ENCODE measurements at places on chromosomes 11 and 22.

DNA sequence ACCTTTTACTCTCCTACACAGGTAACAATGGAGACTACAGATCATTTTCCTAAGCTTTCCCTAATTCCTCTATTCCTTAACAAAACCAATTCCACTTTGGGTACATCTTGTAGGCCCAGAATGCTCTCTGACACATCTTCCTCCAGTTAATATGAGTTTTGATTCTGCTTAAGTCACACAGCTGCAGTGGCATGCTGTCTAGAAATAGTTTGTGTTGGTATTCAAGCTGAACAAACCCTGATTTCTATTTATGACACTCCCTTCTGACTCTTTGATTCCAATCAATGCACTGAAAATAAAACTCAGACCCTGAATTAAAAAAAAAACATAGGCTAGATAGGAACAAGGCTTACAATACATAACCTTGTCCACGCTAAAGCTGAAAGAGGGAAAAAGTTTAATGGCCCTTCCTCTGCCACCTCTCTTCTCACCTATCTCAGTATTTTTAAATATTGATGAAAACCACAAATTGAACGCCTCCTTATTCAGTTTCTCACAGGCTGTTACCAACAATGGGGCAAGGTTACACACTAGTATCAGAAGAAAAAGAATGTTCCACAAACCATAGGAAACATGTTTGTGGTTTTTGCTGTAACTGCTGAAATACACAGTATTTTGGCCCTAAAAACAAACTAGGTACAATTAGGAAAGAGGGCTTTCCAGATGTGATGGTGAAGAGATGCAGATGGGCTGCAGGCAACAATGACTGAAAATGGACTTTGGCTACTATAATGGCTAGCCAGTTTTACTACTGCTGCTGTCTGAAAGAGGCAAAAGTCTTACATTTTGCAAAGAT lies 35.7 kb upstream of the GAB2 start:
- ATAC-seq: no peak

DNA sequence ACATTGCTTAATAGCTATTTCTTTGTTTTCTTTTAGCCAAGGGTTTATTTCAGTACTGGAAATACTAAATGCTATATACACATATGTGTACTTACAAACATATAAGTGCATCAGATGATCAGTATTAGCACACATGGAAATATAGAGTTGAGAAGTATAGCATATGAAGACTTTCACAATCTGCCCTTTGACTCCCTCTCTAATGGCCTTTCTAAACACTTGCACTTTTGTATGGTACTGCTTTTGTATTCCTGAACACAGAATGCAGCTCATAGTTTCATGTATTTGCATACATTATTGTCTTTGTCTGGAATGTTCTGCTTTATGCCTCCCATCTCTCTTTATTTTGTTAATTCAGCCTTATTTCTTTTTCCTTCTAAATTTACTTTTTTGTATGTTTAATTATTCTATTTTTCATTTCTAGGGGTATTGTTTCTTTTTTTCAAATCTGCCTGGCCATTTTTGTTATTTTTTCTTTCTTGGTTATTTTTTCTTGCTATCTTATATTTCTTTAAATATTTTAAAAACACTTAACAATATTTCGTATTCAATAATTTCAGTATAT lies 28.8 kb downstream of the ACER3 start:
- no peak for ATAC-seq

GRCh38 chr11:98431463-98432359 lies 589.0 kb upstream of the CNTN5 start:
- no peak for ATAC-seq

- no peak for ATAC-seq
Measured at GRCh38 chr11:118911113-118911879, 14.4 kb downstream of the BCL9L start.

DNA sequence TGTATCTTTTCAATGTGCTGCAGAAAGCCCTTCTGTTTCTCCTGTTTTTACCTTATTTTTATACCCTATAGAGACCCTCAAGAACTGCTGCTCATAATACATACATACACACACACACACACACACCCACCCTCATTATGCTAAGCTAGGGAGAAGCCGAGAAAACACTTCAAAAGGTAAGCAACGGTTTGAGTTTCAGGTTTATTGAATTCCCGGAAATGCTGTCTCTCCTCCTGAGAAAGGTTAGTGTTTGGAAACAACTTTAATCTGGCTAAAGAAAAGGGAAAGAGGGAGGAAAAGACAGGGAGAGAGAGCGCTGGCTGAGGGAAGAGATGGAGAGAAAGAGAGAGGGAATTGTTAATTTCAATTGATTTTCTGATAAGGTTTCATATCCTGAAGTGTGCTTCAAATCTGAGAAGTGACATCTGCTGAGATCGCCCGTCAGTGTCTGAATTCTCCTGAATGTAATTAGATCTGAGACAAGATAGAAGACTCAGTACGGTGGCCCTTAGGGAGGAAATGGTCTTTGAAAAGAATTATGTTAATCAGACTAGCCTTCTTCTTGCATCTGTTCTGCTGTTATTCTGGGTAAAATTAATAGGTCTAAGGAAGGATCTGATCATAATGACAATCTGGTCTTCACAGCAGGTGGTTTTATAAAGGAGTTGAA lies 169.1 kb downstream of the NXPE2 start:
- ATAC-seq: no peak

GRCh38 chr22:20857247-20857643 lies 1.4 kb downstream of the PI4KA start:
- ATAC-seq: no peak

Data from stimulated activated memory B cell treated with anti-CD40 and anti-IgM and Interleukin-4, amounts not matched to agents 10 μg/mL and 1 μg/mL and 100 μg/mL, for 72 hours (primary cell).